ENCODE measurements at places on chromosomes 3 and 15. TPM values are rescaled to one million over a fixed set of nuclear protein-coding genes. Genes with fewer than 3 reads are reported as not detected.

CELF6 gene
- total RNA-seq = 0.22 TPM

GRCh38 chr15:41860049-41860828 is 21.6 kb downstream of the PLA2G4B start:
- no peak for DNase-seq

DNA sequence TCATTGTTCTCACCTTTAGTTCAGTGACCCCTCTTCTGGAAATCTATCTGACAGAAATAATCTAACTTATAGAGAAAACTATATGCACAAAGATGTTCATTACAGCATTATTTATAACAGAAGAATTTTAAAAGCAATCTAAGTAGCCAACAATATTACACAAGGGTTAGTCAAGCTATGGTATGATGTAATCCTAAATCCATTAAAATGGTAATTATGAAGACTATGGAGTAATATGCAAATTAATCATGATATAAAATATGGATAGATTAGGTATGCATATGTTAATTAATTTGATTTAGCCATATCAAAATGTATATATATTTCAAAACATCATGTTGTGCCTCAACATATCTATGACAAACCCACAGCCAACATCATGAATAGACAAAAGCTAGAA is 17.7 kb upstream of the HERC1 start:
- DNase-seq = no peak

DNA sequence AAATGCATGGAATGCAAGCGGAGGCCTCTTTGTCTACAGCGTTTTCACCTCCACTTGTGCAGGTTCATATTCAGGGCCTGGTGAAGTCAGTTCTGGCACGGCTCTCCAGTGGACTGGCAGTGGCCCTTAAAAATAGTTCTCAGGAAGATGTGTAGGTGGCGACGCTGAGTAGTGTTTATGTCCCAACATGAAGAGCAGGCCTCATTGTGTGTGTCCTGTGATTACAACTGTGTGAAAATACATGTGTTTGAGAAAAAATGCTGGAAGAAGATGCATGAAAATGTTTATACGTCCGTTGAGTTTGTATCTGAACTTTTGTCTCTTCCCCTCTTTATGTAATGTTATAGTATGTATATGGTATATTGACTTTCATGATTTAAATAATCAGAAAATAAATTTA is 7.2 kb downstream of the LIPC start:
- peak; percentile 55 for DNase-seq

DNA sequence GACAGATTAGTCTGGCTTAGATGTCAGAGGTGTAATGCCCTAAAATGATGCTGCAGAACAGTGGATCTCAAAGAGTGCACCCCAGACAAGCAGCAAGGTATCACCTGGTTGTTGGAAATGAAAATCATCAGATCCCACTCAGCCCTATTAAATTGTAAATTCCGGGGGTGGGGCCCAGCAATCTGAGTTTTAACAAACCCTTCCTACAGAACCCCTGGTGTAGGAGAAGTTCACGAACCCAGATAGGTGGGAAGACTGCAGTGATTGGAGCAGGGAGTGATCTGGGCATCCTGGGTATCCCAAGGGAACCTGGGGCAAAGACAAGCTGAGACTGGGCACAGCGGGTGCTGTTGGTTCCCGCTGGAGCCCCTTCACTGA is 24.3 kb upstream of the THRB start:
- no peak for DNase-seq

DAZL gene
- total RNA-seq = not detected
